ENCODE measurements at places on chromosomes 13 and 19.

GRCh38 chr13:46164661-46165060 is 17.3 kb downstream of the LCP1 start:
- H3K27me3 ChIP-seq: no peaks in the 10 kb centered on the region
- peaks cover 4% of the 10 kb centered on the region for H3K4me1 ChIP-seq
- no peak for DNase-seq
- H3K27ac ChIP-seq: no peak overlapping the region
- H3K36me3 ChIP-seq: peaks cover 1% of the 10 kb centered on the region

DNA sequence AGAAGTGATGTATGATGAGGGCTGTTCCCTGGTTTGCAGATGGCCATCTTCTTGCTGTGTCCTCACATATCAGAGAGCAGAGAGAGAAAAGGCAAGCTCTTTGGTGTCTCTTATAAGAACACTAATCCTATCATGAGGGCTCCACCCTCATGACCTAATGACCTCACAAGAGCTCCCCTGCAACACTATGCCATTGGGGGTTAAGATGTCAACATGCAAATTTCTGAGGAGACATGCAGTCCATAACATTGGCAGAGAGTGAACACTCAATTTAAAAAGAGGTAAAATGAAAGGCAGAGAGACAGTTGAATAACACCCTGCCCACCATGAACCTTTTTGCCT is 10.9 kb downstream of the FAM187B start:
- H3K4me1 ChIP-seq: peaks cover 5% of the 10 kb centered on the region
- DNase-seq: no peak
- H3K36me3 ChIP-seq: no peaks in the 10 kb centered on the region
- no peak overlapping the region for H3K4me3 ChIP-seq
- H3K27me3 ChIP-seq: peaks cover 3% of the 10 kb centered on the region

- H3K4me3 ChIP-seq: peak overlapping the region; percentile 72
- DNase-seq: peak; percentile 47
These were observed 2.5 kb downstream of the KLK10 start for GRCh38 chr19:51016798-51017683.

DNA sequence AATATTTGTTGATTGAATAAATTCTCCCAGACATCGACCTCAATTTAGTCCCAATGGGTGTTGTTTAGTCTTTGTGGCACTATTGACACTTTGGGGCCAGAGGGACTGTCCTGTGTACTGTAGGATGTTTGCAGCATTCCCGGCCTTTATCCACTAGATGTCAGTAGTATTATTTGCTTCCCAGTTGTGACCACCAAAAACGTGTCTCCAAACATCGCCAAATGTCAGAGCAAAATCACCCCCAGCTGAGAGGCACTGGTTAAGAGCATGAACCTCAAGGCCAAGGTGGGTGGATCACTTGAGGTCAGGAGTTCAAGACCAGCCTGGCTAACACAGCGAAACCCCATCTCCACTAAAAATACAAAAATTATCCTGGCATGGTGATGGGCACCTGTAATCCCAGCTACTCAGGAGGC is 15.4 kb downstream of the NLRP12 start:
- H3K27ac ChIP-seq: no peak overlapping the region
- H3K27me3 ChIP-seq: no peaks in the 10 kb centered on the region
- DNase-seq: no peak
- no peaks in the 10 kb centered on the region for H3K36me3 ChIP-seq

GRCh38 chr19:46731584-46731983 is 14.3 kb upstream of the FKRP start:
- H3K36me3 ChIP-seq: peaks cover 14% of the 10 kb centered on the region
- DNase-seq: no peak
- H3K4me3 ChIP-seq: no peak overlapping the region
- no peaks in the 10 kb centered on the region for H3K27me3 ChIP-seq
- no peaks in the 10 kb centered on the region for H3K4me1 ChIP-seq

GRCh38 chr19:31534786-31535657 is 185.8 kb upstream of the TSHZ3 start:
- H3K36me3 ChIP-seq: no peaks in the 10 kb centered on the region
- H3K4me3 ChIP-seq: no peak overlapping the region
- H3K27ac ChIP-seq: no peak overlapping the region
- peaks cover 2% of the 10 kb centered on the region for H3K4me1 ChIP-seq

- peaks cover 11% of the 10 kb centered on the region for H3K27me3 ChIP-seq
- no peak overlapping the region for H3K4me3 ChIP-seq
- H3K36me3 ChIP-seq: no peaks in the 10 kb centered on the region
- H3K27ac ChIP-seq: no peak overlapping the region
These were observed 3.2 kb downstream of the CCDC122 start for GRCh38 chr13:43876366-43876765.

DNA sequence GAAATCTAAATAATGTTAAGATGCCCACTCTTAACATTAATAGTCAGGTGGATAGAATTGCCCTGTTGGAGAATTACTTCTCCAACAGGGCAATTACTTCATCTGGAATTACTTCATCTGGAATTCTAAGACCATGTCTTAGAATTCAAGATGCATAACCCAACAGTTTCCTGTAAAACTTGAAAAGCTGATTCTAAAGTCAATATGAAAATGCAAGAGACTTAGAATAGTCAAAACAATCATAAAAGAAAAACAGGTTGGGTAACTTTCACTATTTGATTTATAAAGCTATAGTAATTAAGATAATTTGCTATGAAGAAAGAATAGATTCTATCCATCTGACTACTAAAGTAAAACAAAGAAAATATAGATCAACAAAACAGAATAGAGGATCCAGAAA is 75.2 kb downstream of the ABCC4 start:
- H3K4me3 ChIP-seq: no peak overlapping the region
- no peak for DNase-seq
- peaks cover 4% of the 10 kb centered on the region for H3K4me1 ChIP-seq
- no peaks in the 10 kb centered on the region for H3K36me3 ChIP-seq
- H3K27ac ChIP-seq: no peak overlapping the region

DNA sequence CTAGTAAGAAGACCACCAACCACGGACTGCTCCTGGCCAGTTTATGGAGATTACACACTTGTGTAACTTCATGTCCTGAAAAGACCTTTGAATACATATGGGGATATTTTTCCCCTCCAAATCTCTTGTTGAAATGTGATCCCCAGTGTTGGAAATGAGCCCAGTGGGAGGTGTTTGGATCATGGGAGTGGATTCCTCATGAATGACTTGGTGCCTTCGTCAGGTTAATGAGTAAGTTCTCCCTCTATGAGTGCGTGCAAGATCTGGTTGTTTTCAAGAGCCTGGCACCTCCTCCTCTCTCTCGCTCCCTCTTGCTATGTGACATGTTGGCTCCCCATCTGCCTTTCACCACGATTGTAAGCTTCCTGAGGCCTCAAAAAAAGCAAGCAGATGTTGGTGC is 769.0 kb upstream of the SLITRK1 start:
- H3K36me3 ChIP-seq: no peaks in the 10 kb centered on the region
- no peaks in the 10 kb centered on the region for H3K4me1 ChIP-seq
- H3K27me3 ChIP-seq: no peaks in the 10 kb centered on the region
- DNase-seq: no peak

GRCh38 chr19:40411125-40411842 is 1.9 kb downstream of the PRX start:
- peaks cover 2% of the 10 kb centered on the region for H3K4me1 ChIP-seq
- no peak for DNase-seq
- H3K36me3 ChIP-seq: no peaks in the 10 kb centered on the region
- no peak overlapping the region for H3K4me3 ChIP-seq
- H3K27me3 ChIP-seq: peaks cover 5% of the 10 kb centered on the region

GRCh38 chr13:94617389-94618000 is 15.8 kb downstream of the GPR180 start:
- DNase-seq: no peak
- H3K27me3 ChIP-seq: no peaks in the 10 kb centered on the region
- H3K4me3 ChIP-seq: no peak overlapping the region

GRCh38 chr13:32907211-32907610 is 109.0 kb upstream of the KL start:
- no peak overlapping the region for H3K27ac ChIP-seq
- no peaks in the 10 kb centered on the region for H3K27me3 ChIP-seq
- H3K4me1 ChIP-seq: no peaks in the 10 kb centered on the region
- H3K4me3 ChIP-seq: no peak overlapping the region
- H3K36me3 ChIP-seq: no peaks in the 10 kb centered on the region
- DNase-seq: no peak

GRCh38 chr13:78827471-78827870 is 168.5 kb upstream of the OBI1 start:
- no peaks in the 10 kb centered on the region for H3K4me1 ChIP-seq
- no peak overlapping the region for H3K4me3 ChIP-seq
- no peak for DNase-seq
- H3K36me3 ChIP-seq: no peaks in the 10 kb centered on the region
- H3K27me3 ChIP-seq: peaks cover 8% of the 10 kb centered on the region

GRCh38 chr13:90293793-90294361 is 1053.6 kb upstream of the MIR17HG start:
- H3K4me1 ChIP-seq: no peaks in the 10 kb centered on the region
- no peaks in the 10 kb centered on the region for H3K27me3 ChIP-seq
- no peak overlapping the region for H3K27ac ChIP-seq
- no peak for DNase-seq
- no peaks in the 10 kb centered on the region for H3K36me3 ChIP-seq

- peaks cover 20% of the 10 kb centered on the region for H3K4me1 ChIP-seq
- H3K27ac ChIP-seq: no peak overlapping the region
- DNase-seq: no peak
- no peaks in the 10 kb centered on the region for H3K36me3 ChIP-seq
- H3K4me3 ChIP-seq: no peak overlapping the region
These were observed 4.2 kb upstream of the GIPR start for GRCh38 chr19:45663800-45664199.

DNA sequence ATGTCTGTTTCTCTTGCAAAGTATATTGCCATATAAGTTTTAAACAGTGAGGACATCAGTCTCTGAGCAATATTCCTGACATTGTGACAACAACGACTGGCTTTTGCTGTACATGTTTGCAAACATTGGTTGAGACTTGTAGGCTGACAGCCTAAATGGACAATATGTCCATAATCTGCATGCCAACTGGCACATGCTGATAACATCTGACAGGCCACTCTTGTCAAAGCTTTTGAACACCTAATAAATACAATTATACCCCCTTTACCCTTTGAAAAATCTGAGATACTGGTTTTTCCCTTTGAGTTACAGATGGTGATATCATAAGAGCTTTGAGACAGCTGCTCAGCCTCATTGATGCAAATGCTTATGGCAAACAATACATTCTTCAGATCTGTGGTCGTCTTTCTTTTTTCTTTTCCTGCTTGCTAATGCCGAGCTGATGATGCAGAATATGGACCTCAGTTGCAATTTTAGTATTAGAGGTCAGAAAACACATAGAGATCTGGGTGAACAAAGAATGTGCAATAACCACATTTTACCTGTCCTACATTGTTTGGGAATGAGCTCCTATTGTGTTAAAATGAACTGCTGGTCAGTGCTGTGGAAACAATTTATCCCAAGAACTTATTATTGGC is 114.9 kb downstream of the RFC3 start:
- H3K36me3 ChIP-seq: no peaks in the 10 kb centered on the region
- no peak overlapping the region for H3K27ac ChIP-seq
- no peaks in the 10 kb centered on the region for H3K27me3 ChIP-seq
- DNase-seq: no peak

- peaks cover under 1% of the 10 kb centered on the region for H3K36me3 ChIP-seq
- no peaks in the 10 kb centered on the region for H3K27me3 ChIP-seq
- H3K4me1 ChIP-seq: no peaks in the 10 kb centered on the region
- no peak overlapping the region for H3K4me3 ChIP-seq
These were observed 7.8 kb downstream of the ANKLE1 start for GRCh38 chr19:17289489-17289888.

- H3K36me3 ChIP-seq: no peaks in the 10 kb centered on the region
- H3K27ac ChIP-seq: no peak overlapping the region
- DNase-seq: no peak
- no peaks in the 10 kb centered on the region for H3K27me3 ChIP-seq
These were observed 528.2 kb downstream of the LMO7 start for GRCh38 chr13:76164290-76164689.

DNA sequence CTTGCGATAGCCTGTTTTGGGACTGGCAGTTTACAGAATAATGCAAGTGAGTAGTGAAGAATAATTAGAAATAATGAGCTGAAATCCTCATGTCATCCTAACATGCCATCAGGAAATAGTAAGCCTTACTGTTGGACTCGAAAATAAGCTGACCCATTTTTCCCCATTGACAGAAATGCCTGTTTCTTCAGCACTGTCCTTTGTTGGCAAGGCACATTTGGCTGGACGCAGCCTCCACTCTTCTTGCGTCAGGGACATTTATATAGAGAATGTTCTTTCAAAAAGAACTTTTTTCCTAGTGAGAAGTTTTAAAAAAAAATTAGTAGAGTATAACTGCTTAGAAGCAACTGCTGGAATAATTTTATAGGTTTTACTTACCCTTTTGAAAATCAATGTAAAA is 47.1 kb downstream of the ARHGAP35 start:
- DNase-seq: no peak
- peaks cover 29% of the 10 kb centered on the region for H3K4me1 ChIP-seq
- no peak overlapping the region for H3K4me3 ChIP-seq

GRCh38 chr19:3440082-3440481 is 40.2 kb downstream of the SMIM24 start:
- peaks cover 2% of the 10 kb centered on the region for H3K36me3 ChIP-seq
- peaks cover 17% of the 10 kb centered on the region for H3K27me3 ChIP-seq
- H3K4me3 ChIP-seq: no peak overlapping the region
- H3K4me1 ChIP-seq: peaks cover 12% of the 10 kb centered on the region
- DNase-seq: no peak

DNA sequence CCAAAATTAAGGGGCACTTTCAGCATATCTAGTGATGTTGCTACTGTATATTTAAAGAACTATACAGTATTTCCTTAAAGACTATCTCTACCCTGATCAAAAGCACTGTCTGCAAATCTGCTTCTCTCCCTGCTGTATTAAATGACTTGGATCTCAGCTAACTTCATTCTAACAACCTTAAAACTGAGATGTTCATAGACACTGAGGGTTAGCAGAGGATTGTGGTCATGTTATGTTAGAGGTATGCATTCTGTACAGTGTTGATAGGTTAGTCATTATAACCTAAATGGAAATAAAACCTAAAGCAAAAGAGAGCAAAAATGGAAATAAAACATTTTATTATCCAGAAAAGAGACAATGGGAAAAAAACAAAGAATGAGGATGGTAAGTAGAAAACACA is 9.9 kb downstream of the GPR183 start:
- no peak for DNase-seq
- no peaks in the 10 kb centered on the region for H3K27me3 ChIP-seq
- H3K27ac ChIP-seq: no peak overlapping the region
- no peak overlapping the region for H3K4me3 ChIP-seq
- no peaks in the 10 kb centered on the region for H3K36me3 ChIP-seq
- H3K4me1 ChIP-seq: peaks cover 4% of the 10 kb centered on the region

DNA sequence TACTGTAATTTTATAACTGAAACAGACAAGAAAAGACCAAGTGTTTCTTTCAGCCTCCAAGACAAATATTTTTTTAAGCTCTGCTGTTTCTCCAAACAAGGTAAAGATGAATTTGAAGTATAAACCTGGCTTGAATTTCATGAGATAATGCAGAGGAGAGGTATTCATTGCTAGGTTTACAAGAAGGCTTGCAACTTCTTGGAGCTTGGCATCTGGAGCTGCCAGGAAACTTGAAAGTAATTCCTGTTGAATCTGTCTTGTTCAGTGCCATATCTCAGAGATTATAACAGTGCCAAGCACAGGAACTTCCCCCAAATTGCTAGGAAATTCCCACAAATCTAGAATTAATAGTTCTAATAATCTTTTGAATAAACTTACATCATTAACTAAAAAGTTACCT is 70.9 kb downstream of the CDK8 start:
- peaks cover 6% of the 10 kb centered on the region for H3K36me3 ChIP-seq
- H3K27ac ChIP-seq: no peak overlapping the region
- H3K4me3 ChIP-seq: no peak overlapping the region
- DNase-seq: no peak
